GF-D8 (cell line): ENCODE measurements at places on chromosomes 3 and 15.

DNA sequence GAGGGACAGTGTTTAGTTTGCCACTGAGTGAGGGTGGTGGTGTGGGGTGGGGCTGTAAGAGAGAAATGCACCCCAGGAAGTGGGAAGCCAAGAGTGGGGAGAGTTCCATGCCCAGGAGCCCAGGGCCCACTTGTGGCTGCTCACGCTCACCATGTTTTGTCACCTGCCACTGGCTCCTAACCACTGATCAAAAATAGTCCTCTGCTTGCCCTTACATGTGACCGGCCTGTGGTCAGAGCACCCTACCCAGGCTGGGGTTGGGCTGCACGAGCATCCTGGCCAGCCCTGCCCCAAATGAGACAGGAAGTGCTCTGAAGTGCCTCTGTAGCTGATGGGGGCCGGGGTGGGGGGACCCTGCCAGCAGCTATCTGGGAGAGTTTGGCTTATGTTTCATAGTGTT is 216.3 kb downstream of the RPLP1 start:
- no peak for DNase-seq

- DNase-seq: no peak
These were observed 5.2 kb downstream of the RAB27A start for GRCh38 chr15:55284426-55284825.

- no peak for DNase-seq
These were observed 68.7 kb upstream of the CMC1 start for GRCh38 chr3:28172748-28173147.

DNA sequence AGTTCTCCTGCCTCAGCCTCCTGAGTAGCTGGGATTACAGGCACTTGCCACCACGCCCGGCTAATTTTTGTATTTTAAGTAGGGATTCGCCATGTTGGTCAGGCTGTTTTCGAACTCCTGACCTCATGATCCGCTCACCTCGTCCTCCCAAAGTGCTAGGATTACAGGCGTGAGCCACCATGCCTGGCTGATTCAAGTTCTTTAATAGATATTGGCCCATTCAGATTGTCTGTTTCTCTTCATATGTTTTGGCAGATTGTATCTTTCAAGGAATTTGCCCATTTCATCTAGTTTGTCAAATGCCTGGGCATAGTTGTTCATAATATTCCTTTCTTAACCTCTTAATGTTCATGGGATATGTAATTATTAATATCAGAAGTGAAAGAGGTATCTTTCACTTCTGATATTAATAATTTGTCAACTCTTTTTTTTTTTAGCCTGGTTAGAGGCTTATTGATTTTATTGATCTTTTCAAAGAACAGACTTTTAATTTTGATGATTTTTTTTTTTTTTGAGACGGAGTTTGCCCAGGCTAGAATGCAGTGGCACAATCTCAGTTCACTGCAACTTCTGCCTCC is 40.2 kb upstream of the ZFAND6 start:
- DNase-seq: no peak

GRCh38 chr3:70392227-70392626 is 79.8 kb upstream of the MDFIC2 start:
- no peak for DNase-seq

GRCh38 chr15:91424001-91424400 is 323.9 kb downstream of the SV2B start:
- DNase-seq: no peak

- DNase-seq: no peak
These were observed 17.4 kb downstream of the TLE3 start for GRCh38 chr15:70080347-70080746.

DNA sequence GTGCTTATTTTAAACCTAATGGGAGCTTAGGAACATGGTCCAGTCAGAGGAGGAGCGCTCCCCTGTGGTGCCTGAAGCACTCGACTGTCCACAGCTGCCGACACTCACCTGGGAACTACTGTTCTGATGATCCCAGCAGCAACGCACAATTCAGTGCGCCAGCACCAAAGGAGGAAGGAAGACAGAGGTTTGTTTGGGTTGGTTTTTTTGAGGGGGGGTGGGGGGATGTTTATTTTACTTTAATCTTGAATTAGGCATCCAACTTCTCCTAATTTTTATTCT is 48.8 kb upstream of the VGLL4 start:
- DNase-seq: no peak
